ENCODE measurements at places on chromosomes 12 and 14. TPM values are rescaled to one million over a fixed set of nuclear protein-coding genes. Genes with fewer than 3 reads are reported as not detected.

DNA sequence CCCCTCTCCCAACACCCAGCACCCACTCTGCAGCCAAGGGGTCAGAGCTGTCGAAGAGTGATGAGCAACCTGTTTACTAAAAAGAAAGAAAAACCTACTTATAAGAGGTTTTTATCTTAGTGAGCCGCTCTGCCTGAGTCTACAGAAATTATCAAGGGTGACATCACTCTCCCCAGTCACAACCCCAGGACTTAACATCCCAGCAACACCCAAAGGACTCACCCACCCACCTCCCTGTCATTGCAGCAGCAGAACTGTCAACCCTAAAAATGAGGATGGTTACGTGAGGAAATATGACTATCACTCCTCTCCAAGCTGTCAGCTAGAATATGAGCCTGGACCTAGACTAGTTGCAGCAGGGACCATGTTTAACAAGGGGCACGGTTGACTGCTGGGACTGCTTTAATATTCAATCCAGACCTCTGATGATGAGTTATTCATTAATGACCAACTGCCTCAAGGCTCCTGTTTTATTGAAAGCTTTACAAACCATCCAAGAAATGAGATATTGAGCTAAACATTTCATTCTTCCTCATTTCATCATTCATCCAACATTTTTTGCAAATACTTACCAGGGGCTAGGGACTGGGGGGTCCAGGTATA is 53.9 kb upstream of the FICD start:
- peak; percentile 36 for DNase-seq

DNA sequence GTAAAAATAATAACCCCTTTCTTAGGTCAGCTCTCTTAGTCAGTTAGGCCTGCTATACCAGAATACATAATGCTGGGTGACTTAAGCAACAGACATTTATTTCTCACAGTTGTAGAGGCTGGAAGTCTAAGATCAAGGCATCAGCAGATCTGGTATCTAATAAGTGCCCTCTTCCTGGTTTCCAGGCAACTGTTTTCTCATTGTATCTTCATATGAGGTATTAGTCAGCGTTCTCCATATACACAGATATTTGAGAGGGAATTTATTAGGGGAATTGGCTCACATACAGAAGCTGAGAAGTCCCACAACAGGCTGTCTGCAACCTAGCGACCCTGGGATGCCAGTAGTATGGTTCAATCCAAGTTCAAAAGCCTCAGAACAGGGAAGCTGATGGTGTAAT is 896.0 kb downstream of the GALC start:
- DNase-seq: no peak

- no peak for DNase-seq
Measured at GRCh38 chr12:132307976-132308852, 21.2 kb downstream of the GALNT9 start.

- no peak for DNase-seq
Measured at GRCh38 chr14:71595441-71595840, 336.8 kb upstream of the RGS6 start.

- no peak for DNase-seq
Measured at GRCh38 chr12:102481705-102482425, 1.5 kb upstream of the IGF1 start.

DNA sequence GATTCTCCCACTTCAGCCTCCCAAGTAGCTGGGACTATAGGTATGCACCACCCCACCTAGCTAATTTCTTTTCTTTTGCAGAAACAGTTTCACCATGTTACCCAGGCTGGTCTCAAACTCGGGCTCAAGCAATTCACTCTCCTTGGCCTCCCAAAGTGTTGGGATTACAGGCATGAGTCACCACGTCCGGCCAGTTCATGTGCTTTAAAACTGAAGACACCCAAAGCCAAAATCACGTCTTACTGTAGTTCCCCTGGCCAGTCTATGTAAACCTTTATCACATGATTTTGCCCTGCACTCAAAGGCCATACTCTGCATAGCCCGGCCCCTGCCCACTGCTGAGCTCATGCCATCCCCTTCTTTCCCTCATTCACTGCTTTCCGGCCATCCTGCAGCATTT is 4.5 kb downstream of the ALKBH2 start:
- DNase-seq: no peak

- no peak for DNase-seq
Measured at GRCh38 chr14:76589246-76589645, 172.0 kb upstream of the VASH1 start.

DNA sequence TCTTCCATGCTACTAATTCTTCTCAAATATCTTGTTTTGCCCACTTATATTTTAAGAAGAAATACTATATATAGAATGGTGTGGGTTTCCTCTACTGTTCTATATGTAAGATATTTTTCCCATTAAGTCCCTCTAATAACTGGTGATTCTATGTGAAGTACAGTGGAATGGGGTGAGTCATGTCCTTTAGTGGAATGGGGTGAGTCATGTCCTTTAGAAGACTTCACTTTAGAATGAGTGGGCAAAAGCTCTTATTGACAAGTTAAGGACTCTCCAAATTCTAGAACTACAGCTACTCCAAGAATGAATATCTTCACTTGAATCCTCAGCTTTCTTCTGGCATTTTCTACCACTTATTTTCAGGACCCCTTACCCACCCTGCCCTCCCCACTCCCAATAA is 349.9 kb downstream of the ETNK1 start:
- no peak for DNase-seq

DNA sequence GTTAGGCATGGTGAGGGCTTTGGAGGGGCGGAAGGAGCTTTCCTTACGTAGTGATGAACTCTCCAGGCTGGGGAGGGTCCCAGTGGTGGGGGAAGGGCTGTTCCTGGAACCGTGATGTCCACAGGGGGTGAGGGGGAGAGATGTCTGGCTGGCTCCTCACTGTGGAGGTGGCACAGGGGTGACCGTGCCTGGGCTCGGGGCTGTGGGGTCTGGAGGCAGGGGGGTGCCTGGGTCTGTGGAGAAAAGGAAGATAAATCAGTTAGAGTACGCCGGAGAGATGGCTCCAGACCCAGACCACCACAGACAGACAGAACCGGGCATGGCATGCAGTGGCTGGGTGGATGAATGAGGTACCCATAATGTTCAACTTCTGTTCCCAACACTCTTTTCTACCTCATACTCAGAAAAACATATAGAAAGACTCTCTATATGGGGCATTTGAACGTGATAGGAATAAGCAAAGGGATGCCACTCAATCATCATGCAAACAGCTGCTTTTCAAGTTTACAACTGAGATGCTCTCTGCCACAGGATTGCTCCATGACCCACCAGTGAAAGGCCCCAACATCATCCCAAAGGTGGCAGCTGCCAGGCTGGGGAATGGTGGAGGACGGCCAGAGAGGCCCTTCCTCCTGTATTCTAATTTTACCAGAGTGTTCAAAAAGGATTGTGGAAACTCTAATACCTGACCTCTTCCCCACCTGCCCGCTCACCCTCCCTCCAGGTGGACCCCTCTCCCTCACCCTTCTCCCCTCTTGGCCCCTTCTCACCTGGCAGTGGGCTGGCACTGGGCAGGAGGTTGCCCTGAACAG is 5.6 kb downstream of the MYL6 start:
- no peak for DNase-seq

- DNase-seq: no peak
Measured at GRCh38 chr14:88895116-88895515, 70.7 kb downstream of the TTC8 start.

DNA sequence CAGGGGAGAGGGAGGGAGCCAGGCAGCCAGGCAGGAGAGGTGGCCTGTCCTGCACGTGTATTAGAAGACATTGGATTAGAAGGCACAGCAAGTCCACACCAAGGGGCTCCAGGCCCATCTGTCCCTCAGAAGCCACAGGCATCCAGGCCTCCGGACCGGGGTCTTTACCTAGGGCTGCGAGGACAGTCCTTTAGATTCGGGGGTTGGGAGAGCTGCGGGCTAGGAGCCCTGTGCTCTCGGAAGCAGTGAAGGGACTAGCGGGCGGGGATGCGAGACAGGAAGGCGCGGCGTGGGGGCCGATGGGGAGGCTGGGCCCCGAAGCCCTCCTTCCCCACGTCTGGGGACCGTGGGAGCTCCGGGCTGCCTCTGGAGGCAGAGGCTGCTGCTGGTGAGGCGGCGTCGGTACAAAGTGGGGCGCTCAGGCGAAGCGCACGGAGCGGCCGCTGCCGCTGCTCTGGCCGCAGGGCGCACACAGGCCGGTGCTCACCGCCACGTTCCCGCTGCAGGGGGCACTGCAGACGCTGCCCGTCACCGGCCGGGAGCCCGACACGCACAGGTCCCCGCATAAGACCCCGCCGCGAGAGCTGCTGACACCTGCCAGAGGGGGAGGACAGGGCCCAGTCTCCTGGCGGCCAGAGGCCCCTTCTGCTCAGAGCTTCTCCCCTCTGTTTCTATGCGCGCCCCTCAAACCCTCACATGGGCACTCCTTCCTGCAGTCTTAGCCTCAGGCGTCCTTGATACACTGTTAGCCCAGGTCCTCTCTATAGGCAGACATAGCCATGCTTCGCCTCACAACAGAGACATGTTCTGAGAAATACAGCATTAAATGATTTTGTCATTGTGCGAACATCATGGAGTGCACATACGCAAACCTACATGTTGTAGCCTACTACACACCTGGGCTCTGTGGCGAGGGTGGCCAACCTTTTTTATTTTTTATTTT is 17.3 kb downstream of the KRT7 start:
- DNase-seq: no peak

DNA sequence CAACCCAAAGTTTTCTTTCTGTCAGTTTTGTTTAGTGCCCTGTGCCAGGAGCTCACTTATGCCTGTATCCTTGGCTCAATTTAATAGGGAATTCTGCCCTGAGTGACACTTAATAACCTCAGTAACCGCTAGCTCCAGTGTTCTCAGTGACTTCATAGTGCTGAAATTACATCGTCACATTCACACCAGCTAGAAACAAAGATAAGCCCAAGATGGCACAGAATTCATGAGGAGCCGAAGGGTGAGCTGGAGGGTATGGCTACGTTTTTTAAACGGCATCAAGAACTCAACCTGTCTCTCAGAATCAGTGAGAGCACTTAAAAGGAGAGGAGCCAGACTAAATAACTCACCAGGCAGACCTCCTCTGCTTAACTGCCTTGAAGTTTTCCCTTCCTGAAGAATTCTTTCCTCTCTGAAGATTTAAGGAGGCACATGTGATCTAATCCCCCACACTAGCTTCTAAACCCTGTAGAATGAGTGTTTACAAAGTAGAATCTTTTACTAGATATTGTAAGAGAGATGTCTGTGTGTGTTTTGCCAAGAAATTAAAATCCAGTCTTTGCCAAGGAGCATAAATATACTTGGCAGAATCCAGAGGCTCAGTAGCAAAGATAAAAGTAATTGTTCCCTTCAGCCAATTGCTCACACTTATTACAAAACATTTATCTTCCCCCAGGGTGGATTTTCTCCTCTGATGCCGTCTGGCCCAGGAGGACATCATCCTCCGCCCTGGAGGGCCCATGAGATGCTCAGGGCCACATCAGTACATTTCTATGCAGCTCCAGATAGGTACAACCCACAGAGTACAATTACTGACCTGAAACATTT is 37.3 kb downstream of the PTGER2 start:
- peak; percentile 88 for DNase-seq

Gene CMA1
- polyA plus RNA-seq: 0.94 TPM

Gene FGF23
- not detected for polyA plus RNA-seq

Gene SYT10
- polyA plus RNA-seq: 0.88 TPM

Gene SERPINA4
- polyA plus RNA-seq: 1.1 TPM

Gene PZP
- polyA plus RNA-seq: 0.16 TPM
